Adrenal gland (tissue), 19 donors: ENCODE measurements at places on chromosomes 7 and 10.

- DNase-seq, result no peak
Measured at GRCh38 chr10:5964736-5965135, 12.6 kb downstream of the IL15RA start.

GRCh38 chr10:48526011-48526821, 78.7 kb downstream of the ARHGAP22 start:
- no peak for DNase-seq

DNA sequence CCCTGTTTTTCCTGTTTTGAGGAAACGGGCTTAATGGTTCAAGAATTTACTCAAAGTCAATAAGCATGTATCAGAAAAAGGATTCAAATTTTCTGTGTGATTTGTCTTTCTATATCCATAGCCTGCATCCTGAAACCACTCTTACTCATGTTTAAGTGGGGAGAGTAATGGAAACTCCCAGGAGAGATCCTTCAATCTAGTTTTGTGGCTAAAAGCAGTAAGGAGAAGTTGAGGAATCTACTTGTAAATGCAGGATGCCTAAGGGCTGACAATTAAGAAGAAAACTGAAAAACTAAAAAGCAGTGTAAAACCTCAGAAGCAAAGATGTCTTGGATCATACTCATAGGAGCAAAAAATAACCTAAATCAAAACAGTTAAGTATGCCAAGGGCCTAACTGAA, 68.1 kb upstream of the GRID1 start:
- no peak for DNase-seq

DNA sequence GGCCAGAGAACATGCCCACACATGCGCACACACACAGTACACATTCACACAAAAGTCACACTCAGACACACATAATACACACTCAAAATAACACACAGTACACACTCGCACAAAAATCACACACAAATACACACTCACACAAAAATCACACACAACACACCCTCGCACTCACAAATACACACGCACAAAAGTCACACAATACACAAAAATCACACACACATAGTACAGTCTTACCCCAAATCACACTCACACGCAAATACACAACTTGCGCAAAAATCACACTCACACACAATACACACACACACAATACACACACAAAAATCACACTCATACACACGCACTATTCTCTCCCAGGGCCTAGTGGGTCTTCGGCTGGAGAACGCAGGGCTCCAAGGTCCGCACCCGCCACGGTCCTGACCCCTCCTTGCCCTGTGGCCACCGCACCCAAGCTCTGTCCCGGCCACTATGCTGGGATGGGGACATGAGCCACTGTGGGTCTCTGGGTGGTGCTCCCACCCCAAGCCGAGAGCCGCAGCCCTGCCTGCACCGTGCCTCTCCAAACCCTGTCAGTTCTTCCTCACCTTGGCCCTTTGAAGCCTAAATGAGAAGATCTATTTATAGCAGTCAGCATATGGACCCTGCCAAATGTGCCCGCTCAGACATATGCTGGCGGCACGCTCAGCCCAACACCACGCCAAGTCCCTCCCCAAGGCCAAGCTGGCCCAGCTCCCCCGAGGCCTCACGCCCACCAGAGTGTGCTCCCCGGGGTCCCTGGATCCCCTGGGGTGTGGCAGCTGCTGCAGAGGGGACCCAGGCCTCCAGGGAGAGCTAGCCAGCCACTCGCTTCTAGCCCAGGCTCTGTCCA, 55.9 kb downstream of the ELFN1 start:
- no peak for DNase-seq

DNA sequence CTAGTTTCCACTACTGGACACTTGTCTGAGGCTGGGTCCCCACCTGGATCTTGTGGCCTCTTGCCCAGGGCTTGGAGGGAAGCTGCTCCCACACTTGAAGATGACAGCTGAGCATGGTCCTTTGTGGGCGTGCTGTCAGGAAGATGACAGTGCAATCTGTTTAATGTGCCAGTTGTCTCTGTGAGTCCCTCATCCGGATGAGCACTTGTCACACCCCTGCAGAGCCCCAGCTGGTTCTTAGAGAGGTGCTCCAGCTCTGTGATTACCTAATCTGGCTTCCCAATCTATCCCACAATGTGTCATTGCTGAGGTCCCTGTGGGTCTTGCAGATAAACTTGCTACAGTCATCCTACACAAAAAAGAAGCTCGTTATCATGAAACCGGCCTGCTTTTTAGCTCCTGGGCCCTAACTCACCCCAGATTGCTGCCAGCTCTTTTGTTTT, 34.8 kb upstream of the CCSER2 start:
- no peak for DNase-seq

GRCh38 chr10:43706166-43706565, 57.5 kb upstream of the ZNF32 start:
- no peak for DNase-seq

GRCh38 chr10:92470026-92470425, 103.9 kb downstream of the IDE start:
- DNase-seq, result no peak

DNA sequence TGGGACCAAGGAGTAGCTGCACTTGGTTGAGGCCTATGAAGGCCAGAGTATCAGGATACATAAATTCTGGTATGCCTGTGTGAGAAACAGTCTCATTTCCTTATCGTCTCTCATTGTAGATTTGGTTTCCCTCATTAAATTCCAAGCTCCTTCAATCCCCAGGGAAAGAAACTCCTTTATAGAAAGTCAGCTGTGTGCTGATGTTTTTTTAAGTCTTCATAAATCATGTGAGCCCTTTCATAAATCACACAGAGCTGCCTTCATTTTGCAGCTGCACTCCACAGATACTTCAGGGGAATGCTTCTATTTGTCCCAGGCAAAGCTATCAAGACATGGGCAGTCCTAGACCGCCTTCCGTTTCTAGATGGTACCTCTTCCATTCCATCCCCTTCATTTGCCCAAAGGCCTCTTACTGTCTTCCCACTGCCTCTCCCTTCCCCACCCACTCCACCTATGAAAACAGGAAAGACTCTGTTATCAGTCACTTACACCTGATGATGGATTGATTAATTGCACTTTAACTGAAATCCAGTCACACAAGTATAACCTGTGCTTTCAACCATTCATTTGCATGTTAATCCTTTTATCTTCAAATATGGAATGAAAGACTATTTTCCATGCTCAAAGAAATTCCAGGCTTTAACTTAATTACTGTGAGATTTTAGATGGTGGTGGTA, 290.2 kb downstream of the C7orf25 start:
- DNase-seq, result no peak

DNA sequence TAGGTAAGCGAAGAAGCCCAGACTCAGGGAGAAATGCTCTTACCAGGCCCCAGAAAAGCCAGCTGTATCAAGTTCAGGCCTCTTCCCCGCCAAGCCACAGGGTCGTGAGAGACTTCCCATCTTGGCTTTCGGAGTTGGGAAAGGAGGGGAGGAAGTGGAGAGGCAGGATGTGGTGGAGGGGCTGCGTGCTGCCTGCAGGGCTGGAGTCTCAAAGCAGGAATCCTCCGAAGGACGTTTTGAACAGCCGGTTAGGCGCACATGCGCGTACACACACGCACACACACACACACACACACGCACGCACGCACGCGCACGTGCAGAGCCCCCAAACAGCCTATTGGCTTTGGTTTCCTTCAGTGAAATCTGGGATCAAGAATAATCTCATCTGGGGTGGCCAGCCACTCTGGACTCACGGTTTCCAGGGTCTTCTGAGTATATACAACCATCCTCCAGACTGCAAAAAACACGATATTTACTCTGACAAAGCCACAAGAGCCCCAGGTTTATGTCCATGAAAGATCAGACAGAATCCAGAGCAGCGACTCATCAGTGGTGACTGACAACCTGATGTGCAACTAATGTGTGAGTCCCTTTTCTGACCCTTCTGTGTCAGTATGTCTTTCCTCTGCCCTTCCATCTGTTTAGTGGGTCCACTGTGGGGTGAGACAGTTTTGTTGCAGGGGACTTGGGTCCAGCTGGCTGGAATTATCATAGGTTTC, 115.0 kb upstream of the ZNF438 start:
- peak; percentile 25 for DNase-seq

DNA sequence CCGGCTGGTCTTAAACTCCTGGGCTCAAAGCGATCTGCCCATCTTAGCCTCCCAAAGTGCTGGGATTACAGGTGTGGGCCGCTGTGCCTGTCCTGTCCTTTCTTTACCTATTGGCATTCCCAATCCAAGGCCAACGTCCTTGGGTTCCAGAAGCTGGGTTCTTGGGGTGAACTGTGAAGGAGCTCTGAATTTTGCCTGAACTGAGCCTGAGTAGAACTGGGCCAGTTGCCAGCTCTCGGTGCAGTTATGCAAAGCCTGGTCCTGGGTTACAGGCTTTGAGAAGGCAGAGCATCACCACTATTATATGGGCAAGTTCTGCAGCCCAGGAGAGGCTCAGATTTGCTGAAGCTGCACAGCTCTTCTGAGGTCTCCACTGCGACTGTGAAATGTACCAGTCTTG, 24.6 kb upstream of the SH2D4B start:
- no peak for DNase-seq

GRCh38 chr7:30757342-30757692, 5.4 kb downstream of the INMT start:
- DNase-seq, result no peak

GRCh38 chr10:75286901-75287300, 51.1 kb upstream of the COMTD1 start:
- no peak for DNase-seq

- no peak for DNase-seq
Measured at GRCh38 chr10:63157845-63158624, 24.9 kb downstream of the NRBF2 start.

DNA sequence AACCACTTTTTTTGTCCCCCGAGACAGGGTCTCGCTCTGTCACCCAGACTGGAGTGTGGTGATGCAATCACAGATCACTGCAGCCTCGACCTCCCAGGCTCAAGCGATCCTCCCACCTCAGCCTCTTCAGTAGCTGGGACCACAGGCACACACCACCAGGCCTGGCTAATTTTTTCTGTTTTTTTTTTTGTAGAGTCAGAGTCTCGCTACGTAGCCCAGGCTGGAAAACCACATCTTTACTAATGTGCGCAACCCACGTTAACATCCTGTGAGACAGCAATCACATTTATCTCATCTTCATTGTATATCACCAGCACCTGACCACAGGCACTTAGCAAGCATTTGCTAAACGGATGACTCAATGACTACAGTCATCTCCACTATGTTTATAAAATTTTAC, 77.8 kb upstream of the ATP6V0A4 start:
- DNase-seq, result no peak

DNA sequence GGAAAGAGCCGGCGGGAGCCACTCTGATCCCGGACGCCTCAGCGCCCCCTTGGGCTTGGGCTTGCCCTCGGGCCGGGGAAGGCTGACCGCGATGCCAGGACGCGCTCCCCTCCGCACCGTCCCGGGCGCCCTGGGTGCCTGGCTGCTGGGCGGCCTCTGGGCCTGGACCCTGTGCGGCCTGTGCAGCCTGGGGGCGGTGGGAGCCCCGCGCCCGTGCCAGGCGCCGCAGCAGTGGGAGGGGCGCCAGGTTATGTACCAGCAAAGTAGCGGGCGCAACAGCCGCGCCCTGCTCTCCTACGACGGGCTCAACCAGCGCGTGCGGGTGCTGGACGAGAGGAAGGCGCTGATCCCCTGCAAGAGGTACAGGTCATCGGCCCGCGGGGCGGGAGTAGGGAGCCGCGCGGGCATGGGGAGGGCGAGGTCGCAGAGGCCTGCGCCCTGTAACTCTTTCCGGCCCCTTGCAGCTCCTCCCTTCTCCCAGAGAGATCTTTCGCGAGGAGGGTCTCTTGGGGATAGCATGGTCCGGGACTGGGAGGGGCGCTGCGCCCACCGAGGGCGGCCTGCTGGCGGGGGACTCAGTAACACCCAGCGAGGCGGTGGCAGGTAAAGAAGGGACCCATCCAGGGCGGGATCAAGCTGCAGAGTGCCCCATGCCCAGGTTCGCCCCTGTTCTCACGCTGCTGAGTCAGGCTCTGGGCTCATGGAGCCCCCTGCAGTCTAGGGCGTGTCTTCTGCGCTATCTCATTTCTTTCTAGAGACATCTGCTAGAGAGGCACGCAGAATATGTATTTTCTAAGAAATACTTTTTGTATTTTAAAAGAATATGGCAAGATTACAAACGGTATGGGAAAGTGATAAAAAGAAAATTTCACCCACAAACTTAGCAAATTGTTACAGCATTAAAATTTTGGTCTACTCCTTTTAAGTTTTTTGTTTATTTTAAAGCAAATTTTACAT, 687 bp downstream of the EPDR1 start:
- DNase-seq, result peak; percentile 70

GRCh38 chr7:81527651-81528050, 242.2 kb downstream of the HGF start:
- no peak for DNase-seq

DNA sequence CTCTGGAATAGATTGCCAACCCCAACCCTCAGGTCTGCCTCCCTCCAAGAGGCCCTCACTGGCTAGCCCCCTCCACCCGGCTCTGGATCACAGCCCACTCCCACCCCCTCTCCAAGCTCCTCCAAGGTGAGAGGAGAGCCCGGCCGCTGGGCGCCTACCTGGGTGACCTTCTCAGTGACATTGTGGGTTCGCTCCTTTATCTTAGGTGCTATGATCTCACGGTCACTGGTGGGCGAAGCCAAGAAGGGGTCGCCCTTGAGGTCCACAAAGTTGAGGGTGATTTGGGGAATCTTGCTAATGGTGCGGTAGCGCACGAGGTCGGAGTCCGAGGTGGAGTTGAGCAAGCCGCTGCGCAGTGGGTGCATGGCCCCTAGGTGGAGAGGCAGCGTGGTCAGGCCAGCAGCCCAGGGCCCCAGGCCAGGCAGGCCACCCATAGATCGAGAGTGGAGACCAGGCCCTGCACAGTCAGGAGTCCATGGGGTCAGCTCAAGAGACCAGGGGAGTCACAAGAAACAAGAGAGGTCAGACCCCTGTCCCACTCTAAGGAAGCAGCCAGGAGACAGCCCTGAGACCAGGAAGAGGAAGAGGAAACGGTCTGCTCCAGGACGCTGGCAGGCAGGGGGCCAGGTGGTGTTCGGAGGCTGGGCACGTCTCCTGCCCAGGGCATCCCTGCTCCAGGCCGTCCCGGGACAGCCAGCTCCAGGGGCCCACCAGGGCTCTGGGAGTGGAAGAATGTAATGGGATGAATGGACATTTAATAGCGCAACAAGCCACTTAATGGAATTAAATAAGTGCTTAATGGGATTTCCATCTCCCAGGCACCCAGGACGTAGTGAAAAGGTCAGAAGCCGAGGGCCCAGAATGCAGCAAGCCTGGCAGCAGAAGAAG, 20.7 kb downstream of the KCNH2 start:
- DNase-seq, result no peak

- no peak for DNase-seq
Measured at GRCh38 chr7:35518767-35519166, 176.2 kb downstream of the HERPUD2 start.

GRCh38 chr10:114548662-114549061, 109.4 kb downstream of the ABLIM1 start:
- DNase-seq, result peak; percentile 42

- DNase-seq, result peak; percentile 87
Measured at GRCh38 chr7:94697035-94697974, 41.4 kb upstream of the SGCE start.

- no peak for DNase-seq
Measured at GRCh38 chr10:80170026-80170425, 35.3 kb downstream of the ANXA11 start.

GRCh38 chr7:99997545-99998137, 17.8 kb upstream of the ZKSCAN1 start:
- peak; percentile 63 for DNase-seq
